Stimulated activated CD4-positive, alpha-beta T cell treated with anti-CD3 and anti-CD28 coated beads, Interleukin-12 subunit alpha, Interleukin-12 subunit beta, amount 100 ng/mL, for 24 hours (primary cell): ENCODE measurements at places on chromosomes 1 and 21.

DNA sequence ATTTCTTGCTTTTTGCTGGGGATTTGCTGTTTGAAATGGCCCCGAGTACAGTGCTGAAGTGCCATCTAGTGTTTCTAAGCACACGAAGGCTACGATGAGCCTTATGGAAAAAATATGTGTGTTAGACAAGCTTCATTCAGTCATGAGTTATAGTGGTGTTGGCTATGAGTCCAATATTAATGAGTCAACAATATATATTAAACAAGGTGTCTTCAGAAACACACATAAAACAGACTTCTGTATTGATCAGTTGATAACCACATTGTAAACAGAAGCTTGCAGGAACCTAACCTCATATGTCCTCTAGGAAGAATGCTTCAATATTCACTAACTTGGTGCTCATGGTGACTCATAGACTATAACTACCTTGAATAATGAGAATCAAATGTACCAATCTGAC is 1.7 kb upstream of the GJB5 start:
- DNase-seq: no peak

- DNase-seq: no peak
Observed at GRCh38 chr1:54359393-54360162, 46.6 kb downstream of the SSBP3 start.

DNA sequence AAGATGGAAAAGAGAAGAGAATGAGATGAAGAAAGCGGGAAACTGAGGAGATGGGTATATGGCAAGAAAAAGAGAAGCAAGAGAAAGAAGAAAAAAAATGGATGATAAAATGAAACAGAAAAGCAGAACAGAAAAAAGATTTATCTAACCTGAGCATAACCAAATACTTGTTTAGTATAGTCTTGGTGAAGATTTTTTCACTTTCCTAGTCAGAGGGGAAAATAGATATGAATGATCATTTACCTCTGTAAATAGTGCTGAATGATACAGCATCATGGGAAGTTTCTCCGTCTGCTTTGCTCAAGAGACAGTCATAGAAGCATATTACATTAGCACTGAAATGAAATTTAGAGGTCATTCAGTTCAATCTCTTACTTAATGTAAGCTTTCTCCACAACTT is 36.1 kb upstream of the PLPPR4 start:
- DNase-seq: no peak

DNA sequence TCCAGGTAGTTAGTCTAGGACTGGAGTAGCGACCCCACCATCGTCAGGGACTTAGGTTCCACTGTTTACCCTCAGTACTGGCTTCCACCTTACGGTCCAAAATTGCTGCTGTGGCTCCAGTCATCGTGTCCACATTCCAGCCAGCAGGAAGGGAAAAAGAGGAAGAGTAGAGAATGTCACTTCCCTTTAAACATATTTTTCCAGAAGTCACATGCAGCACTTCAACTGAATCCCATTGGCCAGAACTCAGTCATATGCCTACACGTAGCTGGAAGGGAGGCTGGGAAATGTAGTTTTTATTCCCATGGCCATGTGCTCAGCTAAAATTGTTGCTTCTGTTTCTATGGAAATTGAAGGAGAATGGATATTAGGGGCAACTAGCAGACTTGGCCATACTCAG is 84.1 kb upstream of the SELENON start:
- DNase-seq: no peak

GRCh38 chr1:157798211-157798610 is 21.3 kb upstream of the FCRL2 start:
- no peak for DNase-seq

- DNase-seq: no peak
Observed at GRCh38 chr1:119745034-119745433, 23.7 kb downstream of the HMGCS2 start.

- no peak for DNase-seq
Observed at GRCh38 chr21:25281134-25281533, 326.1 kb downstream of the MRPL39 start.

DNA sequence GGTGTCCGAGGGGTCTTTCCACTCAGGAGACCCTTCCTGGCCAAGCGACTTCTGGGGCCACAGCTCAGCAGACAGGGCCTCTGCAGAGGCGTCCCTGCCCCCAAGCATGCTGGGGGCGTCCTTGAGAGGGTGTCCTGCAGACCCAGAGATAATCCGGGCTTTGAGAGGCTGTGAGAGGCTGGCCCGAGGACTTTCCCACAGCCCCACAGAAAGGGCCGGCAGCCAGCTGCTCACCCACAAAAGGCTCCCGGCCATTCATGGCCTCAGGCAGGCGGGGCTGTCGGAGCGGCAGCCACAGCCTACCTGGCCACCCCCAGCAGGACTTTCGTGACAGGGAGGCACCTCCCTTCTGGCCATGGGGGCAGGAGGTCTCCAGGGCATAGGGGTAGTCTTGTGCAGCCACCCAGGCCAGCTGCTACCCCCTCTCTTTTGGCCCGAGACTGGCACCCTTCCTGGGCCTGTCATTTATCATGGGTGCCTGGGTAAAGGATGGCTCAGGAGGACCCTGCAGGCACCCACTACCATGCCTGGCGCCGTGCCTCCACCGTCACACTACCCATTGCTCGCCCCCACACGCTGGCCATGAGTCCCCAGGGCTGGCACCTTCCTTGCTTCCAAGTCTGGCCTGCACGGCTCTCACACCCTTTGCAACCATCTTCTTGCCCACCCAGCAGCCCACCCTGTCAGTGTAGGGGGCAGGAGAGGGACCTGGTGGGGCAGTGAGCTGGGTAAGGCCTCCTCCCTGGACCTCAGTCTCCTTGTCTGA is 11.1 kb upstream of the TNFRSF14 start:
- DNase-seq: no peak

DNA sequence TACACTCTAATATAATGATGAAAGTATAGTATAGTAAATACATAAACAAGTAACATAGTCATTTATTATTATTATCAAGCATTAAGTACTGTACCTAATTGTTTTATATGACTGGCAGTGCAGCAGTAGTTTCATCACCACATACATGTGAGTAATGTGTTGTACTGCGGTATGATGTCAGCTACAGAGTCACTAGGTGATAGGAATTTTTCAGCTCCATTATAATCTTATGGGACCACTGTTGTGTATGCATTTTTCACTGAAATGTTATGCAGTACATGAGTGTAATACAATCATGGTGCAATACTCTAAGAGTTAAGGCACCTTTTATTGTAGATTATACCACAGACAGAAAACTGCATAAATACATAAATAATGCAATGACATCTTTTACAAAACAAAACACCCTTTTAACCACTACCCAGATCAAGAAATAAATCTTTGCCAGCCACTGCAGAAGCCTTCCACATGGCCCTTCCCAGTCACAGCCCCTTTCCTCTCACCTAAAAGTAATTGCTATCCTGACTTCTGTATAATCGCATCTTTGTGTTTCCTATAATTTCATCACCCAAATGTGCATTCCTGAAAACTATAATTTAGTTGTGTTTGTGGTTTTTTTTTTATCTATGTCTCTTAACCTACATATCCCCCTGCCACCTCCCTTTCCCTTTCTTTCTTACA is 16.3 kb downstream of the ABCD3 start:
- no peak for DNase-seq

DNA sequence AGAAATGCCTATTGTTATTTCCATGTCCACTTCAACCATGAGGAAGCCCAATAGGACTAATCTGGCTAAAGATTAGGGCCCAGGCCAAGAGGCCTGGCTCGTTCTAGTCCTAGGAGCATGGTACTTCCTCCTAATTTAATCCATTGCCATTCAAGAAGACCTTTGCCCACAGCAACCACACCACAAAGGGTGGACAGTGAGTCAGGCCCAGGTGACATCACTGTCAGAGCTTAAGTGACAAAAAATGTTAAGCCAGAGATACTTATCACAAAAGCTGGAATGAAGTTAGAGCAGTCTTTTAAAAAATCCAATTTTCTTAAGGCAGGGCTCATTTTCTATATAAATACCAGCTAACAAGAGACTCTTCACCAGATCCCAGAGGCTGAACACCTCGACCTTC is at the start of gene SPRR3:
Gene SPRR3 (plus strand): TSS at position 368 of the 400 bp plus-strand sequence. CDS start 1,272 bp downstream, outside the sequence.
- DNase-seq: no peak

DNA sequence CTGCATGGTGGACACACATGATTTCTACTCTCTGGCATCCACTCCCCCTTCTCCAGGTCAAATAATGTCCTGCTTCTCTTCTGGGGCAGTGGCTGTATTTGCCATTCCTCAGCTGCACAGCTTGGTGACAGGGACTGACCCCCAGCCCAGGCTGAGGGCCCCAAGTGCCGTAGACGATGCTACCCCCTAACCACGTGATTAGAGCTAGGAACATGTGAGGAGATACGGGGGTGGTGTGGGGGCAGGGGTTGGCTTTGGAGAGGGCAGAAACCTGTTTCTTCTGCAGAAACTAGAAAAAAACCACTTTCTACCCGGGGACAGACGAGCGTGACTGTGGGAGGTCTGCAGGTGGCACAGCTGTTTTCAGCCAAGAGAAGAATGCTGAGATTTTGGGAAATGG is 192.4 kb downstream of the SIPA1L2 start:
- no peak for DNase-seq

DNA sequence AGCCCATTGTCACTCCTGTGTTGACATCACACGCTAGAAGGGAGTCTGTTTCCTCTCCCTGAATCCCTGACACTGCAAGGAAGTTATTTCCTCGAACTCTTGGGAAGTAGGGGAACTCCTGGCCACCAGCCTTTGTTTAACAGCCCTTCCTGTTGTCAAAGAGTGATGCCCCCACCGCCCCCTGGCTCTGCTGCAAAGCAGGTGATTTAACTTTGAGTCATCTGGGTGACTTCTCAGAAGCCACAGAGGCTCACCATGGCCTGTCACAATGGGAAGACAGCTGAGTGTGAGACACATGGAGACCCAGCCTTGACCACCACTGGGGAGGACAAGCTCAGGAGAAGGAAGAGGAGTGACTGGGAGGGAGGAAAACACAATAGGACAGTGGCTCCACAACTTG is 182.8 kb downstream of the PSMG1 start:
- no peak for DNase-seq

GRCh38 chr21:42025376-42026081 is 15.4 kb upstream of the ZBTB21 start:
- DNase-seq: no peak

GRCh38 chr1:242467556-242468145 is 56.8 kb downstream of the PLD5 start:
- peak; percentile 3 for DNase-seq

DNA sequence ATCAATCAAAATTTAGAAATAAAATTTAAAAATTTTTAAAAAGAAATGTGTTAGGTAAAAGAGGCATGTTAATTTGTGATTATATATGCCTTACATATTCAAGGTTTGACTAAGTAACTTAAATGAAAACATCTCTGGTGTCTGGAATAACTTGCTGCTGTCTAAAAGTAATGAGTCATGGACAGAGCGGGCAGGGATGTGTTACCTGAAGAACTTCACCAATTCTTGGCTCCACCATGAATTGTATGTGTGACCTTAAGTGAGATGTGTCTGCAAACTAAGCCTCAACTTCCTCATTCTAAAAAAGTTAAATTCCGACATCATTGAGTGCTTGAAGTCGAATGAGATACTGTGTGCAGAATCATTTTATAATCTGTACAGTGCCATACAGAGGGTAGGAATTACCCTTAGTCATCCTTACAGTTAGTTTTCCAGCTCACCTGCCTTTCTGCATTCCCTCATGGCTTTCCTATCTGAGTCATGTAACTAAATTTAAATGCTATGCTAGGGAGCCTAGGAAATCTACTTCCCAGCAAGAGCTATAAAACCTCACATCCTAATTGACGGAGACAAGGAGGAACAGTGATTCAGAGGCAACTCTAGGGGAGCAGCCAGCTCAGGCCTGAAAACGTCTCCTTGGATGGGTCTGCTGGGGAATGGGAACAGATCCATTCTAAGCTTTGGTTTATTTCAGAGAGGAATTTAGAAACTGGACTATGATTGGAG is 100.7 kb upstream of the TSPAN2 start:
- DNase-seq: no peak

DNA sequence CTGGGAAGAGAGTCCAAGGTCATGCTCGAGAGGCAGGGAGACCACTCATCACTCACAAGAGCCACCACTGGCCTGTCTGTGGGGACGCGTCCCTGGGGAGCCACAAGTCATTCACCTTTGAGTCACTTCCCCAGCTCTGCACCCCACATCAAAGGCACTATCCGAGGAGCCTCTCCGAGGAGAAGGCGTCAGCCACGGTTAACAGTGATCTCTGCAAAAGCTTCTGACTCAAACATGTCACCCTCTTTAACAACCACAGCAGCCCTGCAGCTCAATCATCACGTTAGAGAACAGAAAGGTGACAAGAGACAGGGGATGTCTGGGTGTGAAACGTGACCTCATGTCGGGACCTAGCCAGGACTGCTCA is 9.0 kb downstream of the LRRC47 start:
- peak; percentile 26 for DNase-seq

DNA sequence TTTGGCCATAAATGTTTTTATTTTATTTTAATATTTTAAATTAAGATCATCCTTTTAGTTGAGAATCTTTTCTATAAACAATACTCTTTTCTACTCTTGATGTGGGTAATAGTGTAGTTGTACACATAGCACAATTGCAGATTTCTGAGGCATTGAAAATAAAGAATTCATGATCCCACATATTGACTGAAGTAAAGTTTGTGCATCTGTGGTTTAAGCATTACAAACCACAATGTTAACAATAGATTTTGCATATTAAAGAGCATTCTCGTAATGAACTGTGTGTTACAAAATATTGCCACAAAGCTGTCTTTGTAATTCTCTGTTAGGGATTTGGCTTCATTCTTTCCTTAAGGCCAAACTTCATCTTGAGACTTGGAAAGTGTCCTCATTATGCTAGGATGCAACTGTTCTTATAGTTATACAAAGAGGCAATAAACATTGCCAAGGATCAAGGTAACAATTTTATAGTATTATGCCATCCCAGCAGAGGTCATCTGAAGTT is 256.8 kb downstream of the OLFM3 start:
- no peak for DNase-seq

- DNase-seq: no peak
Observed at GRCh38 chr1:103461161-103462105, 64.1 kb upstream of the RNPC3 start.

GRCh38 chr21:29237110-29238052 is 61.3 kb upstream of the BACH1 start:
- no peak for DNase-seq

DNA sequence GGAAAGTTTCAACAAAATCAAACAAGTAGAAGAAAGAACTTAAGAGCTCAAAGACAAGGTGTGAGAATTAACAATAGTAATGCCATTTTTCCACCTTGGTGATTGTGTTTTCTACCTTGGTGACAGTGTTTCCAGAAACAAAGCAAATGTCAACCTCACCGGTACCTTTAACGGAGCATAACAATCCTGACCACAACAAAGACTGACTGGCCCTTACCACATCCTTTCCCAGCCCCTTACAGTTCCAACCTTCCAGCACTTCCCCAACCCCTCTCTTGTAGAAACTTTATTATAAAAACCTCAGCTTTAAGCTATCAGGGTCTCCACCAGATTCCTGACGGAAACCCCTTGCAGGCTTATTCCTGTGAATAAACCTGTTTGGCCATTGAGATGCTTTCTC is 16.7 kb downstream of the STYXL2 start:
- no peak for DNase-seq
